ENCODE measurements at places on chromosomes 5 and 9.

DNA sequence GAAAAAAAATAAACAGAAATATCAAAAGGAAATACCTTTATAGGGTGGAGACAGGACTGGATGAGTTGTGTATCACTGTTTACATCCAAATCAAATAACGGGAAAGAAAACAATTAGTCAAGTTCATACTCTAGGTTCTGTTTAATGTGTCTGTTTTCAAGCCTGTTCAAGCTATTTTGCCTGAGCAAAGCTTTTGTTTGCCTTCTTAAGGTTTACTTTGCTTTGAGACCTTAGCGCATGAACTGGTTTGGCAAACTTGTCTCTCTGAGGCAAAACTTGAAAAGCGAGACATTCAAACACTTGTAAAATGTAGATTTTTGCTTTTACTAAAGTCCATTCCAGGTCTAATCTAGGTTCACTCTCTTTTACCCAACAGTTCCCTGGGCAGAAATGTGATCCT, 174.1 kb upstream of the RFX3 start:
- no peak for DNase-seq

DNA sequence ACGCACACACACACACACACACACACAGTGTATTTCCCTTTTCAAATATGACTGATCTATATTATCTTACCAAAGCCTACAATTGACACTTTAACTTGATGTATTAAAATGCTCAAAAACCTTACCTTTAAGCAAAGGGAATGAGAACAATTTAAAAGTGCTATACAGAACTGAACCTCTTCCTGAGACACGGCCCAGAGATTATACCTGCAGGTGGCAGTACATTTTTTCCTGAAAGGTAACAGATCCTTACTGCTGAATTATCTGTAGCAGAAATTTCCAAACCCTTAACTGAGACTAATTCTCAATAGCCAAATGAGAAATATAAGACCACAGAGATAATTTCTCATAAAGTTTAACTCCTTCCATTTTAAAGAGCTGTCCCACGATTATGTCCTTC, 91.1 kb downstream of the MYO10 start:
- DNase-seq: no peak

DNA sequence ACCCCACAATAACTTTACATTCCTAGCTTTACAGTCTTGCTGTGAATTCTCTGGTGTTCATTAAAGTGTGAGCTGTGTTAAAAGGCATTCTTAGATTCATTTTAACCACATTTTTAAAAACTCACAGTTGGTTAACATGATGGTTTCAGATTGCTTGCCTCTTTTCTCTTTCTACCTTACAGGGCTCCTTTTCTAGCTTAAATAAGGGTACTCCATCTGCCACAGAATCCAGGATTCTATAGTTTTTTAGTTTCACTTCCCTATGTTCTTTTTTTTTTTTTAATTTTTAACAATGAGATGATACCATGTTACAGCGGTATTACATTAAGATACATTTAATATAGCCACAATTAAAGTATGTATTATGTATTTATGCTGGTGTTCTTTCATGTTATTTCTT, 3.9 kb upstream of the FBXO4 start:
- DNase-seq: no peak

GRCh38 chr9:80020530-80020929, 448.8 kb downstream of the TLE4 start:
- no peak for DNase-seq

- DNase-seq: no peak
Measured at GRCh38 chr5:71662381-71662780, 56.7 kb upstream of the CARTPT start.

- no peak for DNase-seq
Measured at GRCh38 chr5:74146796-74147195, 493.7 kb downstream of the ENC1 start.

DNA sequence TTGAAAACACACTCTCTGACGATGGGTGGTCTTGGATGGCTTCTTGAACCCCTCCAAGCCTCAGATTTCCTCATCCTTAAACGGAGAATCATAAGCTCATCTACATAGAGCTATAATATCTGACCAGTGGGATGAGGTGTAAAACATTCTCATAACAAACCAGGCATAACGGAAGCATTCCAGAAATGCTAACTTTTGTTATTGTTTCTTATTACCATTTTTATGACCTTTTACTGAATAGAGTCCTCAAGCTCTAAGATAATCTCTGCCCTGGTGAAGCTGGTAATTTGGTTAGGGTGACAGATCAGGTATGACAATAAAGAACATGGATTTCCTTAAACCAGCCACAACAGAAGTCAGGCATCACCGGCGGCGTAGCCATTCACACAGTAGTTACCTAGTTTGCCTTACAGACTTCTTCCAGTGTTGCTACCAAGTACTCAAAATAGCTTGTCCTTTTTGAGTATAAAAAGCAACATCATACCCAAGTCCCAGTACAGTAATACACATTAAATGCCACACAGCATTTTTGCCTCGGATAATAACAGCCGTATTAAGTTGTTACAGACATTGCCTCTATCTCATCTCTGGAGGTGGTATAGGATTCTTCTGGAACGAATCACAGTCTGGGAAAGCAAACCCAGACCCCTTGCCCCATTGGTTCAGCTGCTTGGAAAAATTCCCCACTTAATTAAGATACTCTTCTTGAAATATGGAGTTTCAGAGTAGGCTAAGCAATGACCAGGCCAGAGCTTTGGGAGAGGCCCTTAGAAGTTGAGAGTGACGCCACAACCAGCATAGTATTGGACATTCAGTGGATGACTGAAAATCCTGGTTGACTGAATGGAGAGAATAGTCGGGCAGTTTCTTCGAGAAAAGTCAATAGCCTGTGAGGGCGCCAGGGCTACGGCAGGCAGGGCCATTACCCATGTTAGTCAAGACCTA, 252.5 kb downstream of the SLIT3 start:
- DNase-seq: no peak

DNA sequence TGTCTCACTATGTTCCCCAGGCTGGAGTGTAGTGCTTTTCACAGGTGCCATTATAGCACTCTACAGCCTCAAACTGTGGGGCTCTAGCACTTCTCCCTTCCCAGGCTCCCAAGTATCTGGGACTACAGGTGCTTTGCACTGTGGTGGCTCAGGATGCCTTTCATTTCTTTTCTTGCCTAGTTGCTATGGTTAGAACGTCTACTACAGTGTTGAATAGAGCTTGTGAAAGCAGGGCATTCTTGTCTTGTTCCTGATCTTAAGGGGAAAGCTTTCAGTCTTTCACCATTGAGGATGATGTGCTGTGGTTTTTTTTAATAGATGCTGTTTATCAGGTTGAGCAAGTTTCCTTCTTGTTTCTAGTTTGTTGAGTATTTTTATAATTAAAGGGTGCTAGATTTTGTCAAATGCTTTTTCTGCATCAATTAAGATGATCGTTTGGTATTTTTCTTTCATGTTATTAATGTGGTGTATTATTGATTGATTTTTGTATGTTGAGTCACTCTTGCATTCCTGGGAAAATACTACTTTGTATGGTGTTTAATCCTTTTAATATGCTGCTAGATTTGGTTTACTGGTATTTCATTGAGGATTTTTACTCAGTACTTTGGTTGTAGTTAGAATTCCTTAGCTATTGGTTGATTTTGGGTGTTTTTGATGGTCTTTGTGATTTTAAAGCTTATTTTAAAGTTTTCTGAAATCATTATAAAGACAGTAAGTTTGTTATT, 35.6 kb downstream of the GPBP1 start:
- DNase-seq: no peak
